ENCODE measurements at places on chromosomes 5 and 9.

DNA sequence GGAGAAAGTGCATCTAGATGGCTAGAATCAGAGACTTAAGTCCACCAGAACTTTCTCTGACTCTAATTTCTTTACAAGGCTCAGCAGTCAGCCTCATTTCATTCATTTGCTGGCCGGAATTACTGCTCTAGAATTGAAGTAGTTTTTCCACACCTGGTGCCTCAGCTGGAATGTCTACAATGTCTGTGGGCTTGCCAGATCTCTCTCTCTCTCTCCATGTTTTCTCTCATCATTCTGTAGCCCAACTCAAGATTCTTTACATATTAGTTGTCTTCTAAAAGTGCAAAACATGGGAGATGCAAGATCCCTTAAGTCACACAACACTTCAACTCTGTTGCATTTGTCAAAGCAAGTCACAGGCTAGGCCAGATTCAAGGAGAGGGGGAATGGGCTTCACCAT lies 103.9 kb upstream of the TAF11L2 start:
- DNase-seq = no peak

DNA sequence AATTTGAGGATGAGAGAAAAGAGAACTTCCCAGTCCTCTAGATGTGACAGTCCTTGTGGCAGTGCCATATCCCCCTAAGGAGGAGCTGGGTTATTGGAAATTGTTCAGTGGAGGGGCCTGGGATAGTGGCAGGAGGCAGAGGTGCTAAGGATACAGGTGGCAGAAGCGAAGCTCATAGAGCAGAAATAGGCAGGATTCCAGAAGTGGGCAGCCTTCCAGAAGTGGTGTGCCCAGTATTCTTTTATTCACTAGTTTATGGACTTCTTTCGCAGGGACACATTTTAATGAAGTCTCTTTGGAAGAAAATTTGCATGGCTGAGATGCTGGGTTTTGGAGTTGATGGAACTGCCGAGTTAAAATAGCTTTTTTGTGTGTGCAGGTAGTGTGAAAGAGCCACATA lies 6.8 kb downstream of the PIK3R1 start:
- no peak for DNase-seq

GRCh38 chr5:61916621-61917620 lies 389.1 kb upstream of the KIF2A start:
- no peak for DNase-seq

DNA sequence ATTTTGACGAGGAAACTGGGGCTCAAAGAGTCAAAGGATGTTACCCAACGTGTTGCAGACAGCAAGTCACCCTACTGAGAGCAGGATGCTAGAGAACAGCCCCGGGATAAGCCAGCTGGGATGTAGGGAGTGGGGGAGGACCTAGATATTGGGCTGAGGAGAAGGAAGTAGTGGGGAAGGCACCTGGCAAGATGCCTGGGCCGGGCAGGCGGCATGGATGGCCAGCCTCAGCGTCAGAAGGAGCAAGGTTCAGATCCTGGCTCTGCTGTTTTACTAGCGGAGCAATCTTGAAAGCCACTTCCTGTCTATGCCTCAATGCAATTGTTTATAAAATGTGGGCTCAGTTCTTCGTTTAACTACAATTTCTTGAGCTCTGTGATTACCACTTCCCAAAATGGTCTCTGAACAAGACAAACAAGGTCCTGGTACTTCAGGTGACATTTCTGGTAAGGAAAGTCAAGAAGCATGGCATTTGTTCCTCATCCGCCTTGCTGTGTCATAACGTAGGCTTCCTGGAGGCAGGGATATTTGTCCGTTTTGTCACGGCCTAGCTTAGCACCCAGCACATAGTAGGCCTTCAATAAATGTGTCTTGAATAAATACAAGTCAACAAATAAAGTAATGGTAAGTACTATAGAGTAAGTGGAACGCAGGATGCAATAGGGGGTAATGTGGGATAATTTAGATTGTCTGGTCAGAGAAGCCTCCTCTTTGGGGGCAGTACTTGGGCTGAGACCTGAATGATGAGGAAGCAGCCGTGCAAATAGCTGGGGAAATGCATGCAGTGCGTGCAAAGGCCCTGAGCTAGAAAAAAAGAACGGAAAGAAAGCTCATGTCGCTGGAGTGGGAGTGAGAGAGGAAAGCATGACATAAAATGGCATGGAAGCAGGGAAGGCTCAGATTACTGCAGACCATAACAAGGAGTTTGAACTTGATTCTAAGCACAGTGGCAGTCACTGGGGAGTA lies 70.5 kb downstream of the SMIM23 start:
- DNase-seq = no peak

GRCh38 chr9:108565651-108566378 lies 290.0 kb downstream of the ACTL7B start:
- DNase-seq = no peak

DNA sequence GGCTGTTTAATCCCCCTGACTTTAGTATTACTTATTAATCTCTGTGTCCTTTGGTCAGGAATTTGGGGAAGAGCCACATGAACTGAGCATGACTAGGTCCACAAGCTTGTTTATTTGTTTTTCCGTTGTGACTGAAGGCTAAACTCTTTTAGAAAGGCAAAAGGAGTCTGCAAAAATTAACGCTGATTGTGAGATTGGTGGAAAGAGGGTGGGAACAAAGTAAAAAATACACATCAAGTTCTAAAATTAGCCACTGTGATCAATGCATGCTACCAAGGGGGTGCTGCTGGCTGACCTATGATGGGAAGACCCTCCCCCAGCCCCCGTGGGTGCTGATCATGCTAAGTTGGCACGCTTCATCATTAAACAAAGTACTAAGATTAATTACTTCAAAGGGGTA lies 356.8 kb downstream of the ADGRV1 start:
- no peak for DNase-seq

GRCh38 chr9:110555551-110556331 lies 23.8 kb downstream of the SVEP1 start:
- no peak for DNase-seq
